Fibroblast of lung (primary cell): ENCODE measurements at places on chromosomes 6 and 20. TPM values are rescaled to one million over a fixed set of nuclear protein-coding genes. Genes with fewer than 3 reads are reported as not detected.

DYNLRB1 gene
- polyA plus RNA-seq = 352 and 524 TPM in 2 replicates

NRSN1 gene
- polyA plus RNA-seq = not detected in 2 replicates

TREM1 gene
- polyA plus RNA-seq = 0.25 TPM in 1 of 2 replicates, not detected in the other

SLC22A23 gene
- polyA plus RNA-seq = 0.37 and 0.81 TPM in 2 replicates

C20orf202 gene
- not detected in 2 replicates for polyA plus RNA-seq

BMP5 gene
- 0.05 TPM in 1 of 2 replicates, not detected in the other for polyA plus RNA-seq

DCDC2 gene
- 0.01 TPM in 1 of 2 replicates, not detected in the other for polyA plus RNA-seq

PRDM1 gene
- 2.8 TPM in 2 replicates for polyA plus RNA-seq

KCNK16 gene
- polyA plus RNA-seq = not detected in 2 replicates

PHACTR1 gene
- polyA plus RNA-seq = 0.43 and 0.60 TPM in 2 replicates

CCND3 gene
- 29.6 and 43.7 TPM in 2 replicates for polyA plus RNA-seq

CCM2L gene
- not detected in 2 replicates for polyA plus RNA-seq

ZNF831 gene
- not detected in 2 replicates for polyA plus RNA-seq

EBF4 gene
- polyA plus RNA-seq = 0.16 and 0.35 TPM in 2 replicates

BPIFB4 gene
- not detected in 2 replicates for polyA plus RNA-seq

RREB1 gene
- polyA plus RNA-seq = 2.4 and 2.8 TPM in 2 replicates

RALGAPB gene
- polyA plus RNA-seq = 15.6 and 19.5 TPM in 2 replicates

GATA5 gene
- polyA plus RNA-seq = 0.02 and 0.08 TPM in 2 replicates

TSBP1 gene
- polyA plus RNA-seq = not detected in 2 replicates

GPR6 gene
- not detected in 2 replicates for polyA plus RNA-seq

SYNJ2 gene
- 23.5 and 41.3 TPM in 2 replicates for polyA plus RNA-seq

SLPI gene
- 3.7 TPM in 1 of 2 replicates, not detected in the other for polyA plus RNA-seq
